ENCODE measurements at places on chromosomes 1 and 21. TPM values are rescaled to one million over a fixed set of nuclear protein-coding genes. Genes with fewer than 3 reads are reported as not detected.
A peak's percentile ranks its signal among the peaks of the same experiment; 100 is the strongest.

Gene SRGAP2
- 39.9 TPM for total RNA-seq

Gene C4BPA
- total RNA-seq = not detected

Gene LINGO4
- not detected for total RNA-seq

Gene RCOR3
- total RNA-seq = 36.4 TPM

Gene FBXO42
- 15.7 TPM for total RNA-seq

Gene FAM3B
- not detected for total RNA-seq

DNA sequence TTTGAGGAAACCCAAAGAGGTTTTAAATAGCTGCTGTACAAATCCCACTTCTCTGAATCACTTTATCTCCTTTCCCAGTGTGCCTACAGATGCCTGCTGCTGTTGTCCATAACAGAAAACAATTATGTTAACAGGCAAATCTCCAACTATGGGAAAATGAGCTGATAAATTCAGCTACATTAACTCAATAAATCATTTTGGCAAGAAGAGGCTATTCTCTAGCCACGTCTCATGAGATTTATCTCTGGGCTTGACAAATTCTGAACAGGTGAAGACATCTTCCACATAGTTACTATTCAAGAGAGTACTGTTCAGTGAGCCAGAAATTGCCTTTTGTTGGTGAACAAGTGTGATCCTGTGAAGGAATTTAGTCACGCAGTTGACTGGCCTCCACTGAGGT is 327.1 kb upstream of the FMN2 start:
- no peaks in the 10 kb centered on the region for H3K4me1 ChIP-seq
- no peaks in the 10 kb centered on the region for H3K27me3 ChIP-seq
- DNase-seq = no peak
- no peak overlapping the region for H3K4me3 ChIP-seq
- no peak overlapping the region for H3K27ac ChIP-seq
- no peaks in the 10 kb centered on the region for H3K36me3 ChIP-seq

GRCh38 chr21:15534450-15534886 is 195.3 kb upstream of the USP25 start:
- H3K36me3 ChIP-seq = no peaks in the 10 kb centered on the region
- peaks cover 6% of the 10 kb centered on the region for H3K4me1 ChIP-seq
- H3K27me3 ChIP-seq = peaks cover 3% of the 10 kb centered on the region
- H3K27ac ChIP-seq = no peak overlapping the region

DNA sequence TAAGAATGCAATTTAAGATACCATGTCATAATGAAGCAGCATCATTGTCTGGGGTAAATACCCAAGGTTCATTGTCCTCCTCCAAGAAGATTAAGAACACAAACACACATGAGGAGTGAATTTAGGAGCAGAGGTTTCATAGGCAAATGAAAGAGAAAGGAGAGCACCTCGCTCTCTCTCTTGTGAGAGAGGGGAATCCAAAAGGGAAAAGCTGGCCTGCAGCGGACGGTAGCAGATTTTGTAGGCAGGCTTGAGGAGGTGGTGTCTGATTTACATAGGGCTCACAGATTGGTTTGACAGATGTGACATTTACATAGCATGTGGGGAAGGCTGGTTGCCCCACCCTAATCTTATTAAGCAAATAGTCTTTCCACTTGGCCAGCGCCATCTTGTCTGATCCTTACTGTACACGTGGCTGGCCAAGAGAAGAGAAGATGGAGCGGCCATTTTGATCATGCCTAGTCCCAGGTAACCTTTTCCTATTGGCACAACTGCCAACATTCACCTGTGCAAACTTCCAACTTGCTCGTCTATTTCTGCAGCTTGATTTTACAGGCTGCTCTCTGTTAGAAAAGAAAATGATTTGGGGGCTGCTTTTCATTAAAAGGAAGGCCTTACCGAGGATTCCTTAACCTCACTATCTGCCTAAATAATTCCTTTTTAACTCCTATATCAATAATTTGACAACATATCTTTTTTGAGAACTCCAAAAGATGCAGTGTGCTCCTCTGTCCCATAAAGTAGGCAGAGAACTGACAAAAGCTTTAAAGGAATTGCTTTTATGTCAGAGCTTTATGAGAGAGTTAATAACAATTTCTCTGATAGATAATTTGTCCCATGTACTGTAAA is 16.0 kb upstream of the LRRC7 start:
- H3K4me3 ChIP-seq = no peak overlapping the region
- H3K4me1 ChIP-seq = no peaks in the 10 kb centered on the region
- H3K27me3 ChIP-seq = no peaks in the 10 kb centered on the region
- no peaks in the 10 kb centered on the region for H3K36me3 ChIP-seq
- DNase-seq = no peak

DNA sequence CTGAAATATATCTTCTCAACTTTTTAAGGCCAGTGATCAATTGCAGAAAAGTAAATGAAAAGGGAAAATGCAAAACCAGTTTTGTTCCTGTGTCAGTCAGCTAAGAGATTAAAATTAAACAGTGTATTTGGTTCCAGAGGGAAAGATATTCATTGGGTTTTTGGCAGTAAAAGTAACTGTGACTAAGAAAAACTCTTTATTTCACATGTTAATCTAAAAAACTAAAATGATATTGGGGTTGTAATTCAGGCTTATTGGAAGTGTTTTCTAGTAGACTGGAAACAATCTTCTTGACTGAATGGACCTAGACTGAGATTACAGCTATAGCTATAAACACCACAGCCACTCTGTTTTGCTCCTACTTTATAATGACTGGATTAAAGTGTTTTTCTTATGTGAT is 413.9 kb downstream of the ADGRL2 start:
- no peaks in the 10 kb centered on the region for H3K27me3 ChIP-seq
- H3K4me1 ChIP-seq = no peaks in the 10 kb centered on the region
- H3K36me3 ChIP-seq = no peaks in the 10 kb centered on the region

GRCh38 chr1:110638058-110638457 is 31.9 kb upstream of the KCNA2 start:
- no peaks in the 10 kb centered on the region for H3K36me3 ChIP-seq
- H3K27me3 ChIP-seq = no peaks in the 10 kb centered on the region
- H3K4me3 ChIP-seq = no peak overlapping the region
- DNase-seq = no peak

DNA sequence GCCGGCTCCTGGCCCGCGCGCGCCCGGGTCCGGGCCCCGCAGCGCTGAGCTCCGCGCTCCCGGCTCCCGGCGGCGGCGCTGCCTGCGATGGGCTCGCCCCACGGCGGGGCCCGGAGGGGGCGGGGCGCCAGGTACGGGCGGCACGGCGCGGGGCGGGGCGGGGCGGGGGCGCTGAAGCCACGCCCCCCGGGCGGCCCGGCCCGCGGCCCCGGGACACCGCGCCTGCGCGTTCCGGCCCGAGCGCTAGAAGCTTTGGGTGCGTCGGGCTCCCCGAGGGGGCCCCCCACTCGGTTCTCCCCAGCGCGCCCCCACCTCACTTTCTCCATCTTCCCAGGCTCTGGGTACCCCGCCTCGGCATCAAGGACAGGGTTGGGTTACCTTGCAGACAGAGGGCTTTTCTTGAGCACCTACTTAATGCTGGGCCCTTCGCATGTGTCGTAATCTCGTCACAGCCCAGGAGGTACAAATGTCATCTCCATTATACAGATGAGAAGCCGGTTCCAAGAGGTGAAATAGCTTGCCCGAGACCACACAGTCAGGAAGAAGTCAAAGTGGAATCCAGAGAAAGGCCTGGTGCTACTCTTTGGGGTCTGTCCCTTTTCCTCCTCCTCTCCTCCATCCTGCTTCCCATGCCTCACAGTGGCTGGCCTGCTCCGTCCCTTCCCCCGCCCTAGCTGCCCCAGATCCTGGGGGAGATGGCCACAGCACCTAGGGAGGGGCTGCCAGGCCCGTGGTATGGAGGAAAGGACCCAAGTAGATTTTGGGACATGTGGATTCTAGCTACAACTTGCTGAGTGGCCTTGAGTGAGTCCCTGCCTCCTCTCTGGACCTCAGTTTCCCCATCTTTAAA is 46.5 kb downstream of the RAP1GAP start:
- H3K36me3 ChIP-seq = no peaks in the 10 kb centered on the region
- no peak overlapping the region for H3K27ac ChIP-seq
- no peaks in the 10 kb centered on the region for H3K27me3 ChIP-seq
- DNase-seq = no peak
- H3K4me3 ChIP-seq = no peak overlapping the region

DNA sequence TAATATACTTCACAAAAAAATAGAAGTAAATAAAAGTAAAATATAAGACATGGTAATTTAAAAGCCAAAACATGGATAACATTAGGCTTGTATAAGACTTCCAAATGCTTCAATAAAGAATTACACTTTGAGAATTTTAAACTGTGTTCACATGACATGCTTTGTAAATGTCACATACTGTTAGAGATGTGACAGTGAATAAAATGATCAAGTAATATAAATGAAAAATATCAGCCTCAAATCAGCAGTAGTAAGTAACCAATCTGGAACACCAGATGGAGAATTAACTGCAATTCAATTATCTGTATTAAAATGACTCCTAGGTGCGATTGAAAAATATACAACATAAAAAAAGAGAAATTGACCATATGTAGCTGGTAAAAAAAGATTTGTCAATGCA is 1260.8 kb downstream of the BRINP3 start:
- no peak overlapping the region for H3K27ac ChIP-seq
- DNase-seq = no peak
- no peak overlapping the region for H3K4me3 ChIP-seq
- no peaks in the 10 kb centered on the region for H3K4me1 ChIP-seq
- H3K36me3 ChIP-seq = no peaks in the 10 kb centered on the region
- H3K27me3 ChIP-seq = no peaks in the 10 kb centered on the region

- no peaks in the 10 kb centered on the region for H3K4me1 ChIP-seq
- no peak for DNase-seq
- no peaks in the 10 kb centered on the region for H3K27me3 ChIP-seq
- no peaks in the 10 kb centered on the region for H3K36me3 ChIP-seq
- no peak overlapping the region for H3K27ac ChIP-seq
Measured at GRCh38 chr1:7644961-7645750, 125.9 kb upstream of the VAMP3 start.

- H3K36me3 ChIP-seq = peaks cover 10% of the 10 kb centered on the region
- no peak overlapping the region for H3K4me3 ChIP-seq
- H3K27me3 ChIP-seq = no peaks in the 10 kb centered on the region
- no peak overlapping the region for H3K27ac ChIP-seq
Measured at GRCh38 chr1:40197656-40198055, 36.5 kb downstream of the RLF start.

DNA sequence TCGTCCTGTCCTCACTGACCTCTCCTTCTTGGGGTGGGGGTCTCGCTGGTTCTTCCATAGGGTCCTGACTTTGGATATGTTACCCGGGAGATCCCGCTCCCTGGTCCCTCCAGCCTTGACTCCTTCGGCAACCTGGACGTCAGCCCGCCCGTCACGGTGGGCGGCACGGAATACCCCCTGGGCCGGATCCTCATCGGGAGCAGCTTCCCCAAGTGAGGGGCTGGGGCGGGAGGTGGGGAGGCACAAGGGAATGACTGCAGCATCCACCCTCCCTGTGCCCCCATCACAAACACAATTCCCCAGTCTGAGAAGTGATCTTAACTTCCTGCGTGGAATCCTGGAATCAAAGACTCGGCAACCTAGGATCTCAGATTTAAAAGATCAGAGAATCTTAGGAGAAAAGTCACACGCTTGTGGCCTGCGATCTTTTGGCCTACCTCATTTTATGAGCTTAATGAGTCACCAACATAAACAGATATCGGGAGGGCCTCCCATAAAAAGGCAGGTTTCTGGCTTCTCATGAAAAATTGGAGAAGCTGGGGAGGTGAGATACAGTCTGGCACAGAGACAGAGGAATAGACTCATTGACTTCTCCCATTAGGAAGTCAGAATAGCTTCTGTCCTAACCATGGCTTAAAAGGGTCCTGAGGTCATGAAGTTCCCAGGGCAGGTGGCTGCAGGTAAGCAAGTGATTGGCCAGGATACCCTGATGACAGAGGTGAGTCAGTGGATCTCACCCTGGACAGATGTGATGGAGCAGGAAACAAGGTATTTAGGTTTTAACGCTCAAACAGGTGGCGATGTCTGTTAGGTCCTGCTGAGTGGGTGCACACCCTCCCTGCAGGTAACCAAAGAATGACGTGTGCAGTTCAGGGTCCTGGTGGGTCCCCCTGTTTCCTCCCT is 15.9 kb upstream of the PADI3 start:
- H3K4me3 ChIP-seq = no peak overlapping the region
- H3K36me3 ChIP-seq = no peaks in the 10 kb centered on the region
- no peak overlapping the region for H3K27ac ChIP-seq
- no peaks in the 10 kb centered on the region for H3K27me3 ChIP-seq

- no peaks in the 10 kb centered on the region for H3K27me3 ChIP-seq
- no peak for DNase-seq
- H3K27ac ChIP-seq = peak overlapping the region; percentile 74
- peaks cover 29% of the 10 kb centered on the region for H3K4me1 ChIP-seq
- peaks cover 19% of the 10 kb centered on the region for H3K36me3 ChIP-seq
Measured at GRCh38 chr1:156281693-156282478, 739 bp downstream of the SMG5 start.
